SJSA1 (cell line): ENCODE measurements at places on chromosomes 2 and 18. TPM values are rescaled to one million over a fixed set of nuclear protein-coding genes. Genes with fewer than 3 reads are reported as not detected.
A peak's percentile ranks its signal among the peaks of the same experiment; 100 is the strongest.

DNA sequence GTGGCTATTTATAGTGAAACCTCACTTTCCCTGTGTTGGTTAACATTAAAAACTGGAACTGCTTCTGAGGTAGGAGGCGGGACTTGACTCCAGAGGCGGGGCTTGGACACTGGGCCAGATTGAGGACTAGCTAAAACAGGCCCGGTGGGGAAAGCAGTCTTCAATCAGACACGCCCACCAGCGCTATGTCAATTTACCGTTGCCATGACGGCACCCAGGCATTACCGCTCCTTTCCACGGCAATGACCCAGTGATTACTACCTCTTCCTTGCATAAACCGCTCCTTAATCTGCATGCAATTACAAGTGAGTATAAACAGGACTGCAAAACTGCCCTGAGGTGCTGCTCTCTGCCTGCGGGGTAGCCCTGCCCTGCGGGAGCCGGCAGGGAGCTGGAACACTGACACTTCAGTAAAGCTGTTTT is 35.3 kb downstream of the LRRFIP1 start:
- no peak for DNase-seq

GRCh38 chr18:36942264-36942663 is 113.3 kb downstream of the KIAA1328 start:
- no peak for DNase-seq

GRCh38 chr2:188193230-188193629 is 98.4 kb upstream of the GULP1 start:
- no peak for DNase-seq

DNA sequence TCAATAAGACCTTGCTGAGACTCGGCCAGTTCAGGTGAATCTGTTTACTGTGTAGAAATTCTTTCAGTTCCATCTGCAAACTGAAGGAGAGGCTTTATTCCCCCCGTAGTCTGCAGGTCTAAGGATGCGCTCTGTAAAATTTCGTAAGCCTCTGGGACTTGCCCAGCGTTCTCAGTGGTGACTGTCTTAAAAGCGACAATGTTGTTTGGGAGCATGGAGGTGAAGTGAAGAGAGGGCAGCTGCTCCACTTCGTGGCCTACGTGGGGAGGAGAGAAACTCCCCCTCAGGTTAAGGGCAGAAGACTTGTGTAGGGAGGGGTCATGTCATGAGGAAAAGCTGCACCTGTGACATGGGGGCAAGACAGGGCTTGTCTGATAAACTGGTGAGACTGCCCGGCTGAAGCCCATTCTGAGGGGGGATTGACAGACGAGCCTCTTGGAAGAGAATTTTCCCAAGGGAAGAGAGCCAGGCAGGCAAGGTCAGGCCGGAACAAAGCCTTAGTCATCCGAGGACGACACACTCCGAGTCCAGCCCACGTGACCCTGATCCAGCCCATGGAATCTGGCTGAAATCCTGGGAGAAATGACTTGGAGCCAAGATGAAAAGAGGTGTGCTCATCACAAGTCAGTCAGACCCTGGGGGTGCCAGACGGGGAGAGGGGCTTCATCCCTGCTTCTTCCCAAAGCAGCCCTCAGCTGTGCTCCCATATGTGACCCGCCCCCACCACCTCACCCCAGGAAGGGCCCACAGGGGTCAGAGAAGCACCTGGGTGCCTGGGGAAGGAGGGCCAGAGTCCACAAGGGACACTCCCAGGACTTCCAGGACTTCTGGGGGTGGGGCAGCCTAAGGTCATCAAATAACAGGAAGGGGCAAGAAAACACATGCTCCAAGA is 88.5 kb upstream of the SH3BP4 start:
- peak; percentile 61 for DNase-seq

GRCh38 chr2:170605862-170606261 is 109.3 kb upstream of the SP5 start:
- no peak for DNase-seq

GRCh38 chr18:10926621-10927161 is 222.7 kb downstream of the PIEZO2 start:
- peak; percentile 87 for DNase-seq

- DNase-seq: no peak
Observed at GRCh38 chr2:13230221-13230620, 513.5 kb downstream of the TRIB2 start.

- peak; percentile 60 for DNase-seq
Observed at GRCh38 chr2:65264821-65265670, 37.4 kb downstream of the ACTR2 start.

DNA sequence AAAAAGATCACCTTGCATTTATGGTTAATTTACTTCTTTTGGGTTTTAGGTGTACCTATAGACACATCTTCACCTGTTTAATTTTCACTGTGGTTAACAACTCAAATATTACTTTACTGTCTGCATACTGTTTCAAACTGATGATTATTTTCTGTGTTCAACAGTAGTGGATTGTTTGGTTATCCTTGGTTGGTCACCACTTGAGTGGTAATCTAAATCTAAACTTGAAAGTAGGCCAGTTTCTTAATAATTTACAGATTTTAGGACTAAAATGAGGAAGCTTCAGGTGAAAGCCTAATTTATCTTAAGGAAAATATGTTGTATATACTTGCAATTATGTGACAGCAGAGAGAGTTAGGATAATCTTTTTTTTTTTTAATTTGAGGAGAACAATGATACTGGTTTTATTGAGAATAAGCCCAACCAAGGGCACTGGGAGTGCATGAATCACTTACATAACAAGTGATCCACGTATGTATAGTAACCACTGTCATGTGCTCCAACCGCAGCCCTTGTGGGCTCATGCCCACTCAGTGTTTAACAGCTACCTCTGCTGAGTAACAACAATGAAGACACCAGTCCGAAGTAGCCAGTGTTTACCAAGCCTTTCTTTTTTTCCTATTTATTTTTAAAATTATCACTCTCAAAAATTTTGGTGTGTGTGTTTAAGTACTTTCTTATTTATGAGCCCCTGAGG is 31.0 kb upstream of the WDSUB1 start:
- DNase-seq: no peak

DNA sequence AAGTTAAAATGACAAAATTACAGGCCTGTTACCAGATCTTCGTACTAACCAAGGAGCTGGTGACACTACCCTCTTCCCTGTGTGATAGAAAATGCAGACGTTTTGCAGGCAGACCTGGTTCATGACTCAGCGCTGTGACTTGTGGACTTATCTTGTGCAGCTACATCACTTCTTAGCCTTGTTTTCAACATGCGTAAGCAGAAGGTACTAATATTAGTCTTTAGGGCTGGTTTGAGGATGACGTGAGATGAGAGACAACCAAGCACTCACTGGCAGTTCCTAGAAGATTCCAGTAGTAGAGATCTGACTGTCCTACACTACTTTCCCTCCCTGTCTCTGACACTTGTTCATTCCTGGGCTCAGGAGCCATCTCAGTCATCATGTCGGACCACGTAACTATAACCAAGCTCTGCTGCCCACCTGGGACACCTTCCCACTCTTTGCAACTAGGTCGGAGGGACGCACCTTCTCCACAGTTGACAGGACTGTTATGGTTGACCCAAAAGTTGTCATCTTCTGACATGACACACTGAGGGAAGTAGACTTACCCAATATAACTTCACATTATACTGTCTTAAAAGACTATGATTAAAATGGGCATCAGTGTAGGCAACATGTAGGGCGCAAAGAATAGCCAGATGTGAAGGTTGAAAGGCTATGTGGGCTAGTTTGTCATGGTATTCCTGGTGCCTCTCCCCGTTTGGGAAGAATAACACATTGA is 64.8 kb downstream of the TNFRSF11A start:
- no peak for DNase-seq

DNA sequence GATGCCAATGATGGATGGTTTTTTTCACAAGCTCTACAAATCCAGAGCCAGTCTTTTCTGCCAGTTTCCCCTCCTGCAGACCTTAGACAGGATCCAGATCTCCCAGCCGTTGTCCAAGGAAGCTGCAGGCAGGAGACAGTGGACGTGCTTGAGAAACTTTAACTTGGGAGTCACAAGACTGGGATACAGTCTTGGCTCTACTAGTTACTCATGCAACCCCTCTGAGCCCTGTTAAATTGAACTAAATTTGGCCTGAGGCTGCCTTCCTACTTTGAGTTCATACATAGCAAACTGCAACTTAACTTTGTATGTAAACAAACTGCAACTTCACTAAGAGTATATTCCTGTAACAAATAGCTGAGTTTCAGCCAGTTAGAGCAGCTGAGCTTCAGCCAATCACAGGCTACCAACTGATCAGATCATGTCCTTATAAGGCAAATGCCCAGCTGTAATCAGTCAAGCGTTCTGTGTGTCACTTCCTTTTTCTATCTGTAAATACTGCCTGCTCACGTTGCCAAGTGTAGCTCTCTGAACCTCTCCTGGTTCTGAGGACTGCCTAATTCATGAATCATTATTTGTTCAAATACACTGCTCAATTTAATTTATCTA is 140.9 kb downstream of the CAPN13 start:
- peak; percentile 81 for DNase-seq

- DNase-seq: no peak
Observed at GRCh38 chr18:49166327-49166726, 215.6 kb upstream of the SMAD7 start.

- DNase-seq: peak; percentile 69
Observed at GRCh38 chr2:28717339-28717758, 34.3 kb upstream of the PPP1CB start.

GRCh38 chr2:30351949-30352348 is 95.1 kb upstream of the LCLAT1 start:
- no peak for DNase-seq

Gene VWC2L
- not detected in 2 replicates for total RNA-seq

Gene AGFG1
- 40.2 and 122 TPM in 2 replicates for total RNA-seq

Gene COA5
- total RNA-seq: 21.7 and 36.4 TPM in 2 replicates

Gene SCN2A
- 0.05 TPM in 1 of 2 replicates, not detected in the other for total RNA-seq

Gene SMIM21
- not detected in 2 replicates for total RNA-seq
